CD4-positive, CD25-positive, alpha-beta regulatory T cell (primary cell): ENCODE measurements at places on chromosomes 16 and 17. TPM values are rescaled to one million over a fixed set of nuclear protein-coding genes. Genes with fewer than 3 reads are reported as not detected.
A peak's percentile ranks its signal among the peaks of the same experiment; 100 is the strongest.

- no peak overlapping the region for H3K4me3 ChIP-seq
- no peaks in the 10 kb centered on the region for H3K4me1 ChIP-seq
- no peak for DNase-seq
- H3K36me3 ChIP-seq: no peaks in the 10 kb centered on the region
- H3K27me3 ChIP-seq: peaks cover 5% of the 10 kb centered on the region
- no peak overlapping the region for H3K27ac ChIP-seq
Measured at GRCh38 chr17:27975146-27976011, 67.1 kb upstream of the NLK start.

- H3K27me3 ChIP-seq: no peaks in the 10 kb centered on the region
- H3K27ac ChIP-seq: no peak overlapping the region
- peaks cover 3% of the 10 kb centered on the region for H3K36me3 ChIP-seq
- H3K4me1 ChIP-seq: peaks cover 8% of the 10 kb centered on the region
- no peak for DNase-seq
- no peak overlapping the region for H3K4me3 ChIP-seq
Measured at GRCh38 chr16:50731130-50731988, 10.5 kb upstream of the CYLD start.

GRCh38 chr17:74119049-74119580 is 84.4 kb upstream of the RPL38 start:
- peaks cover 3% of the 10 kb centered on the region for H3K4me1 ChIP-seq
- H3K27ac ChIP-seq: no peak overlapping the region
- H3K36me3 ChIP-seq: no peaks in the 10 kb centered on the region
- no peaks in the 10 kb centered on the region for H3K27me3 ChIP-seq
- no peak for DNase-seq

GRCh38 chr17:51371732-51372151 is 111.4 kb downstream of the UTP18 start:
- H3K4me3 ChIP-seq: no peak overlapping the region
- no peaks in the 10 kb centered on the region for H3K27me3 ChIP-seq
- no peaks in the 10 kb centered on the region for H3K4me1 ChIP-seq

- no peak for DNase-seq
- H3K4me1 ChIP-seq: no peaks in the 10 kb centered on the region
- no peak overlapping the region for H3K4me3 ChIP-seq
- H3K27ac ChIP-seq: no peak overlapping the region
- H3K36me3 ChIP-seq: no peaks in the 10 kb centered on the region
Measured at GRCh38 chr17:14840616-14841231, 424.4 kb downstream of the PMP22 start.

GRCh38 chr17:77363821-77364361 is 223.1 kb downstream of the SEC14L1 start:
- H3K36me3 ChIP-seq: no peaks in the 10 kb centered on the region
- peaks cover 12% of the 10 kb centered on the region for H3K4me1 ChIP-seq
- no peaks in the 10 kb centered on the region for H3K27me3 ChIP-seq
- no peak for DNase-seq
- no peak overlapping the region for H3K27ac ChIP-seq
- no peak overlapping the region for H3K4me3 ChIP-seq

DNA sequence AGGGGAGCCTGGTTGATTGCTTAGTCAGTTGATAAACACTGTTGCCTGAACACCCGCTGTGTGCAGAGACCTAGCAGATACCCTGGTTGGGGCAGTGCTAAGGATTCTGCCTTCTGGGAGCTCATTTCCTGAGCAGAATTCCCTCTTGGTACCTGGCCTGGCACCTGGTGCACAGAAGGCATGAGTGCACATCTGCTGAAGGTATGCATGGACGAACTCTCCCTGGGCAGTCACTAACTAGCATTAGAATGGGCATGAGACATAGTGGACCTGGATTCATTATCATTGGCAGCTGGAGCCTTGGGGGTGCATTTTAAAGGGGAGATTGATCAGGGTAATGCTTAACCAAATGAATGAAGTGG is 13.1 kb downstream of the ADCY7 start:
- H3K27ac ChIP-seq: peak overlapping the region; percentile 62
- peaks cover 100% of the 10 kb centered on the region for H3K4me1 ChIP-seq

GRCh38 chr17:15397620-15398019 is 56.2 kb upstream of the TEKT3 start:
- H3K27me3 ChIP-seq: no peaks in the 10 kb centered on the region
- no peaks in the 10 kb centered on the region for H3K36me3 ChIP-seq
- no peak overlapping the region for H3K4me3 ChIP-seq
- no peaks in the 10 kb centered on the region for H3K4me1 ChIP-seq
- no peak overlapping the region for H3K27ac ChIP-seq

Gene PTX4
- total RNA-seq: not detected
